H1 (cell line): ENCODE measurements at places on chromosomes 13 and 19. TPM values are rescaled to one million over a fixed set of nuclear protein-coding genes. Genes with fewer than 3 reads are reported as not detected.

The PEAK3 gene
- not detected in 2 replicates for total RNA-seq

The NLRP12 gene
- 1.8 and 1.9 TPM in 2 replicates for total RNA-seq

The FCGBP gene
- total RNA-seq: 2.9 and 3.1 TPM in 2 replicates

The TMEM255B gene
- total RNA-seq: 2.7 and 4.4 TPM in 2 replicates

The TBXA2R gene
- total RNA-seq: 0.50 and 0.75 TPM in 2 replicates

The F2RL3 gene
- total RNA-seq: not detected in 2 replicates

- H3K27ac ChIP-seq: no peak overlapping the region
- no peaks in the 10 kb centered on the region for H3K27me3 ChIP-seq
- H3K36me3 ChIP-seq: no peaks in the 10 kb centered on the region
- no peak for DNase-seq
- H3K4me3 ChIP-seq: no peak overlapping the region
Observed at GRCh38 chr13:37716420-37717195, 118.0 kb upstream of the POSTN start.

DNA sequence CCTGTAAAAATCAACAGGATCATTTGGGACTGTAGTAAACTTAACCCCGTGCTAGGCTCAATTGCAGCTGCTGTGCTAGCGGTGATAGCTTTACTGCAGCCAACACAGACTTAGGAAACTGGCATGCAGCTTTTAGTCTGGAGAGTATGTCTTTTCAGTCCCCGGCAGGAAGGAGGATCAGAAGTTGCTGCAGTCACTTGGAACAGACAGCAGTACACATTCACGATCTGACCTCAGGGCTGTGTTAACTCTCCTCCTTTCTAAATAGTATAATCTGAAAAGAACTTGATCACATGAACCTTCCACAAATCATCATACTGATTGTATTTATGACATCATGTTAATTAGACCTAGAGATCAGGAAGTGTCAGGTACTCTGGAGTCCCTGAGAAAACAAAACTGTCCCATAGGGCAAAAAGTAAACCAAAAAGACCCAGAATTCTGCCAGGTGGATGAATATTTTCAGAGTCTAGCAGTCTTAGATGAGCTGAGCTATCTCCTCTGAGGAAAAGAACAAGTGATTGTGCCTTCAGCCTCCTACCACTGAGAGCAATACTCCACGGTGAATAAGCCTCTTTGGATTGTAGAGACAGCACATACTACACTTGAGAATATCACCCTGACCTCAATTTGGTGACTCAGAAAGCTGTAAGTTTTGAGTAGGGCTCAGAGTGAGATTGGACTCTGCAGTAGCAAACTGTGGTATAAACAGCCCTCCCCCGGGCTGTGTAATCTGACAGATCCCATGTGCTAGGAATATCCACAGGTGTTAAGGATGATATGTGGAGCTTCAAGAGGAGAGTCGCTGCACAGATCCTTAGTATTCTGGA is 181.0 kb upstream of the GPR12 start:
- H3K27me3 ChIP-seq: no peaks in the 10 kb centered on the region
- no peak for DNase-seq
- H3K27ac ChIP-seq: no peak overlapping the region

DNA sequence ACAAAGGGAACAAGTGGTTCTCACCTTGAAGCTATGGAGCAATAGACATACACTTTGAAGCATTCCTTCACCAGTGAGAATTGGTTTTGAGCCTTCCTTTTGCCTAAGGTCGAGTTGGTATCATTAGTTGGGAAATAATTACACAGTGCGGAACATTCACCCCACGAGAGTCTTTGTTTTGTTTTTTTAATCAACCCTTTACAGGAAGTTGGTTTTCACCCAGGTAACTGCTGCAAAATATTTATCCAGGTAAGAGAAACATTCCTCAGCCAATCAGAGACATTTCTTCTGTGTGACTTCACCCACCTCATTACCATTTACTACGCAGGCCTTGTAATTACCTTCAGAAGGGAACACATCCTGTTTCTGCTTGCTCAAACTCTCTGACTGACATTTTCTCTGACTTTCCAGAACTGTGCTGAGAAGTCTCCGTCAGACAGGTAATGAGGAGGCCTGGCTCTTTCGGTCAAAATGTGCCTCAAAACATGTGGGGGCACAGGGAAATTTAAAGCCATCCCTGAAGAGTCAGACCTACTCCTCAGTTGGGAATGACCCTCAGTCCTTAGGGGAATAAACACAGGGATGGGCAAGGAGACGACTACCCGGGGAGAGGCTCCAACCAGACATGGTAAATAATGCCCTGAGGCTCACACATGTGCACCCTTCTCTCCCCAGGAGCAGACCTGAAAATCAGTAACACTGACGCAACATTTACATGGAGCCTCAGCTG is 22.7 kb upstream of the SERP2 start:
- H3K27ac ChIP-seq: no peak overlapping the region
- no peaks in the 10 kb centered on the region for H3K4me1 ChIP-seq
- H3K4me3 ChIP-seq: no peak overlapping the region
- no peaks in the 10 kb centered on the region for H3K36me3 ChIP-seq
- DNase-seq: no peak

- no peaks in the 10 kb centered on the region for H3K36me3 ChIP-seq
- H3K27ac ChIP-seq: no peak overlapping the region
- no peaks in the 10 kb centered on the region for H3K27me3 ChIP-seq
- H3K4me1 ChIP-seq: no peaks in the 10 kb centered on the region
Observed at GRCh38 chr13:102236830-102237229, 165.0 kb downstream of the FGF14 start.

GRCh38 chr19:14167576-14168138 is 31.3 kb upstream of the ASF1B start:
- H3K36me3 ChIP-seq: peaks cover 36% of the 10 kb centered on the region
- no peak for DNase-seq
- H3K27ac ChIP-seq: no peak overlapping the region
- no peaks in the 10 kb centered on the region for H3K4me1 ChIP-seq
- no peaks in the 10 kb centered on the region for H3K27me3 ChIP-seq

DNA sequence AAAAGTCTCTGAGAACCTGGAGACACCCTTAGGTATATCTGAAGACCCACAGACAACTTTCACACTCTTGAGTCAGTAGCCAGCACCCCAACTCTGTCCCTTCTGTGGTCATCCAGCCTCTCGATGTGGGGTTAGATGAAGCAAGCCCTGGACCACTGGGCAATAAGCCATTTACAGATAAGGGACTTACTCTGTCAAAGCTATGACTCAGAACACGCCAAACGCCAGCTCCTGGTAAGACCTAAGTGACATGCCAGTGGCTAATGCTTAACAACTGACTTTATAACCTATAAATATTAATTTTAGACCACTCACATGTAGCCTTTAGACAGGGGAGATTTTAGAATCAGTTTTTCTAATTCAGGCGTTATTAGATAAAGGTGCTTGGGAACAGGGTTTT is 85.7 kb downstream of the SHISA2 start:
- H3K4me1 ChIP-seq: peaks cover 3% of the 10 kb centered on the region
- DNase-seq: no peak
- H3K27ac ChIP-seq: no peak overlapping the region
- no peaks in the 10 kb centered on the region for H3K27me3 ChIP-seq
- no peaks in the 10 kb centered on the region for H3K36me3 ChIP-seq

GRCh38 chr13:75790198-75790970 is 154.3 kb downstream of the LMO7 start:
- no peaks in the 10 kb centered on the region for H3K36me3 ChIP-seq
- no peak overlapping the region for H3K27ac ChIP-seq
- no peaks in the 10 kb centered on the region for H3K27me3 ChIP-seq
- DNase-seq: no peak
- no peak overlapping the region for H3K4me3 ChIP-seq
- H3K4me1 ChIP-seq: no peaks in the 10 kb centered on the region

DNA sequence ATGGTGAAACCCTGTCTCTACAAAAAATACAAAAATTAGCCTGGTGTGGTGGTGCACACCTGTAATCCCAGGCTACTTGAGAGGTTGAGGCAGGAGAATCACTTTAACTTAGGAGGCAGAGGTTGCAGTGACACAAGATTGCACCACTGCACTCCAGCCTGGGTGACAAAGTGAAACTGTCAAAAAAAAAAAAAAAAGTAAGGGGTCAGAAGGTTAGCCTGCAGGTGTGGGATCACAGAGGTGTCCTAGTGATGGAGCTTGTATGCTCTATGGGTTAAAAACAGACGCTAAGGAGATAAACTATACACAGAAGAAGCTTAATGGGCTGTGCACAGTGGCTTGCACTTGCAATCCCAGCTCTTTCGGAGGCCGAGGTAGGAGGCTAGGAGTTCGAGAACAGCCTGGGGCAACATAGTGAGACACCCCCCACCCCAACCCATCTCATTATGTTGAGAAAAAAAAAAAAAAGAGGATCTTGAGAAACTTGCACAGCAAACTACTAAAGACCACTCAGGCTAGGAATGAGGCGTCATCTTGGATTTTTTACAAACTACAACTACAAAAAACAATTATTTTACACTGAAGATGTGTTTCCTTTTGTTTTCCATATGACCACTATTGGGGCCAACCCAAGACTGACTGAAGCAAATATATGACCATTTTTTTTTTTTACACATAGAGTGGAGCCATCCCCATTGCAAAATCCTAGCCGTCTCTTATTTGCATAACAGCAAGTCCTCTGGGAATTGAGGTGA is 7.9 kb downstream of the FOSB start:
- peaks cover 7% of the 10 kb centered on the region for H3K4me1 ChIP-seq
- DNase-seq: no peak
- H3K27me3 ChIP-seq: peaks cover 13% of the 10 kb centered on the region
- no peak overlapping the region for H3K4me3 ChIP-seq
- H3K36me3 ChIP-seq: no peaks in the 10 kb centered on the region
- H3K27ac ChIP-seq: no peak overlapping the region

GRCh38 chr19:17160908-17161307 is 54.2 kb upstream of the USE1 start:
- H3K4me3 ChIP-seq: no peak overlapping the region
- no peaks in the 10 kb centered on the region for H3K4me1 ChIP-seq
- H3K27ac ChIP-seq: no peak overlapping the region

DNA sequence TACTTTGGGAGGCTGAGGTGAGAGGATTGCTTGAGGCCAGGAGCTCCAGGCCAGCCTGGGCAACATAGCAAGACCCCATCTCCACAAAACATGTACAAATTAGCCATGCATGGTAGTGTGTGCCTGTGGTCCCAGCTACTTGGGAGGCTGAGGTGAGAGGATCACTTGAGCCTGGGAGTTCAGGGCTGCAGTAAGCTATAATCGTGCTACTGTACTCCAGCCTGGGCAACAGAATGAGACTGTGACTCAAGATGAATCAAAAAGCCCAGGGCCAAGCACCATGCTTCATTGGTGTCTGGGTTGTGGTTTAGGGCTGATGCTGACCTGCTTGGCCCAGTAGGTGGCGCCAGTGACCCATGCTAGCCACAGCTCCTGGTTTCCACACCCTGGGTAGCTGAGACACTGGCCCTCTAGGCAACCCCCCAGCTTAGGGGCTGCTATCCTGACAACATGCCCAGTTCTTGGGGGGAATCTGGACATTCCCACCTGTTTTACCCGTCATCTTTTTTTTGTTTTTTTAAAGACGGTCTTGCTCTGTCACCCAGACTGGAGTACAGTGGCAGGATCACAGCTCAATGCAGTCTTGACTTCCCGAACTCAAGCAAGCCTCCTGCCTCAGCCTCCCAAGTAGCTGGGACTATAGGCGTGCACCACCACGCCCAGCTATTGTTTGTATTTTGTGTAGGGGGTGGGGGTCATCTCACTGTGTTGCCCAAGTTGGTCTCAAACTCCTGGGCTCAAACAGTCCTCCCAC is 5.5 kb downstream of the CCDC124 start:
- no peak overlapping the region for H3K4me3 ChIP-seq
- no peaks in the 10 kb centered on the region for H3K27me3 ChIP-seq
- H3K36me3 ChIP-seq: peaks cover 3% of the 10 kb centered on the region; the same call in 1 of the 2 replicates
- no peaks in the 10 kb centered on the region for H3K4me1 ChIP-seq
- peak; percentile 93 for DNase-seq
- no peak overlapping the region for H3K27ac ChIP-seq

- H3K27ac ChIP-seq: no peak overlapping the region
- no peaks in the 10 kb centered on the region for H3K27me3 ChIP-seq
- H3K36me3 ChIP-seq: peaks cover 17% of the 10 kb centered on the region
- peaks cover 10% of the 10 kb centered on the region for H3K4me1 ChIP-seq
Observed at GRCh38 chr19:14480700-14481079, 5.5 kb upstream of the PTGER1 start.

DNA sequence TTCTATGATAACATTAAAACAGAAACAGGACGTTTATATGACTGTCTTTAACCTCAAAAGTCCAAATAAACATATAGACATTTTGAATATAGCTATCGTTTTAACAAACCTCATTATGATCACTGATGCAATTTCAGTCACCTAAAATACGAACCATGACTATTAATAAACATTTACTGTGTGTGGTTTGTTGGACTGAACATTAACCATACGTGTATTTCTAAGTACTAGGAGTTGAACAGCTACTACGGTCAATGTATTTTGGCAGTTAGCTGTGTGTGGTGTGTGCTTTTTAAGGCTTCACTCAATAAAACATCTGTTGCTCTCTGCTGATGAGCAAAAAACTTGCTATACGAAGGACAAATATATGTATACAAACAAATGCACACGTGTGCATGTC is 281.4 kb downstream of the ABCC4 start:
- H3K27ac ChIP-seq: no peak overlapping the region
- H3K4me1 ChIP-seq: no peaks in the 10 kb centered on the region
- no peaks in the 10 kb centered on the region for H3K36me3 ChIP-seq
- no peak overlapping the region for H3K4me3 ChIP-seq
- no peak for DNase-seq
- no peaks in the 10 kb centered on the region for H3K27me3 ChIP-seq

DNA sequence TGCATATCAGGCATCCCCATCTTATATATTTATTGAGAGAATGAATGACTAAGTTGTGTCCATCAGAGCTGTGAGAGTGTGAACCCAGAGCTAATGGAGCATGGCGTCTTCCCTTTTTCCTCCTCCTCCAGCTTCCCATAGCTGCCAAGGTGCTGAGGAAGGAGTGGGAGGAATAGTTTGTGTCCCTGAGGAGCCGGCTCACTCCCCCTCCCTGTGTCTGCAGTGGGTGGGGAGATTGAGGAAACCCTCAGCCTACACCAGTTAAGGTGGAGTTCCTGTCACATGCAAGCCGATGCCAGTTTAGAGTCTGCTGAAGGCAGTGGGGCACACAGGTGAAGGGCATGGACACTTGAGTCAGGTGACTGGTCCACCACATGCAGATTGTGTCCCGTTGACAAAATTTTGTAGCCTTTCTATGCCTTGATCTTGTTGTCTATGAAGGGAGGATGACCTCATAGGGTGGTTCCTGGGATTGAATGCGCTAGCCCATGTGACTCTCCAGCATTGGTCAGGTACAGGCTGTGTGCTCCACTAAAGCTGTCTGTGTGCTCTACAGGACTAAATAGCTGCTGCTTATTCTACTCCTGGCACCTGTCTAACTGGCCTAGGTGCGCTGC is 47.6 kb upstream of the GPI start:
- no peak overlapping the region for H3K4me3 ChIP-seq
- H3K4me1 ChIP-seq: no peaks in the 10 kb centered on the region
- no peak overlapping the region for H3K27ac ChIP-seq
- H3K36me3 ChIP-seq: no peaks in the 10 kb centered on the region; the same call in 1 of the 2 replicates
- no peak for DNase-seq

DNA sequence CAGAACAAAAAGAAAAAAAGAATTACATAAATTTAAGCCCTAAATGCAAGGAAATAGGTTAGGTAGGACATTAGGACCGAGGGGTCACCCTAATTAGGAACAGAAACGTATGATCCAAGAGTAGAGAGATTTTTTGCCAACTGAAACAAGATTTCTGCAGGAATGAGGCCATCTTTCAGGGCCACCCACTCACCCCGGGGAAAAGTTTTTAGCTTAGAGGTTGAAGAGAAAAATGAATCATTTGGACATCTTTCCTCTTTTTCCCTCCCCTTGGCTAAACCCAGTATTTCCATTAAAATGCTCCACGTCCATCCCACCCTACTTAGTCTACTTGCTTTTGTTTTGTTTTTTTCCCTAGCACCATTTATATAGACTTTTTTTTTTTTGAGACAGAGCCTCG is 10.6 kb upstream of the PNMA8A start:
- no peak overlapping the region for H3K4me3 ChIP-seq
- no peak overlapping the region for H3K27ac ChIP-seq
- no peaks in the 10 kb centered on the region; the same call in 1 of the 2 replicates for H3K27me3 ChIP-seq
- H3K4me1 ChIP-seq: peaks cover 9% of the 10 kb centered on the region; the same call in 1 of the 2 replicates
